ENCODE measurements at places on chromosomes 16 and 17.

DNA sequence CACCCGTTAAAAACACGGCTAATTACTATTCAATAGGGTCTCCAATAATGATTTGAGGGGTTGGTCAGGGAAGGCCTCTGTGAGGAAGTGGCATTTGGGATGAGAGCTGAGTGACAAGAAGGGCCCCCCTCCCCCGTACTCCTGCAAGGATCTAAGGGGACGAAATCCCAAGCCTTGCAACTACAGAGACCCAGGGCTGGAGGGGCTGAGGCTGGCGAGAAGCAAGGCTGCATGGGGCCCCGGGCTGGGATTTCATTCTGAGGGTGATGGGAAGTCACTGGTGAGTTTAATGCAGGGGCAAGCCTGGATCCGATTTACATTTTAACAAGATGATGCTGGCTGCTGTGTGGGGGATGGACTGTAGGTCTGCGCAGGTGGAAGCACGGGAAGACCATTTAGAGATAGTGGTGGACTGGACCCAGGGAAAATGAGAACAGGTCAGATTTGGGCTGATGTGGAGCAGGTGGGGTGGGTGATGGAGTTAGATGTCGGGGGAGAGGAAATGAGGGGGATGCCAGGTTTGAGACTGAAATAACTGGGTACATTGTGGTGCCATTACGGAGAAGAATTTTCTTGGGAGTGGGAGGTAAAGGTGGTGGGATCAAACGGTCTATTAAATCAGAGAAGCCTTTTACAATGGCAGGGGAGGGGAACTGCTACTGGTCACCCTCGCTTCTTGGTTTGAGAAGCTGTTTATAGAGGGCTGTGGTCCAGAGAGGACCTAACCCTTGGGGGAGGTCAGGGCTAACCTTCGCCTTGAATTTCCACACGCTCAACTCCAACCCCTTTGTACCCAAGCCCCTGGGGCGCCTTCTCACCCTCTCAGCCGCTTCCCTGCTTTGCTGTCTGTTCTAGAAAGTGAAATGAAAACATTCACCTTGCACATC lies 932 bp upstream of the MYBBP1A start:
- DNase-seq: no peak

DNA sequence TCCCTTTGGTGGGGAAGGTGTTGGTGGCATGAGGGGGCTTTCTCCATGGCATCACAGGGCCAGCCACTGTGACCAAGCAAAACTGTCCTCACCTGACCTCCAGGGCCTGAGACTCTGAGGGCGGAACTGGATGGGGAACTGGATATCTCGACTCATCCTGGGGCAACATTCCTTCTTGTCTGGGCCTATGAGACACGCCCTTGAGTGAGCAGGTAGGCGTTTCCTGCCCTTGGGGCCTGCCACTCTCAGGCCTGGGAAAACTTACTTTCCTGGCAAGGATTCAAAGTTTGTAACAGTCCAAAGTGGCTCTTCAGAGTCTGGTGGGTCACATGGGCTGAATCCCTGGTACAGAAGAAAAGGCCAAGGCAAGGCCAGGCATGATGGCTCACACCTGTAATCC lies 9.6 kb downstream of the MT1X start:
- DNase-seq: peak; percentile 86

DNA sequence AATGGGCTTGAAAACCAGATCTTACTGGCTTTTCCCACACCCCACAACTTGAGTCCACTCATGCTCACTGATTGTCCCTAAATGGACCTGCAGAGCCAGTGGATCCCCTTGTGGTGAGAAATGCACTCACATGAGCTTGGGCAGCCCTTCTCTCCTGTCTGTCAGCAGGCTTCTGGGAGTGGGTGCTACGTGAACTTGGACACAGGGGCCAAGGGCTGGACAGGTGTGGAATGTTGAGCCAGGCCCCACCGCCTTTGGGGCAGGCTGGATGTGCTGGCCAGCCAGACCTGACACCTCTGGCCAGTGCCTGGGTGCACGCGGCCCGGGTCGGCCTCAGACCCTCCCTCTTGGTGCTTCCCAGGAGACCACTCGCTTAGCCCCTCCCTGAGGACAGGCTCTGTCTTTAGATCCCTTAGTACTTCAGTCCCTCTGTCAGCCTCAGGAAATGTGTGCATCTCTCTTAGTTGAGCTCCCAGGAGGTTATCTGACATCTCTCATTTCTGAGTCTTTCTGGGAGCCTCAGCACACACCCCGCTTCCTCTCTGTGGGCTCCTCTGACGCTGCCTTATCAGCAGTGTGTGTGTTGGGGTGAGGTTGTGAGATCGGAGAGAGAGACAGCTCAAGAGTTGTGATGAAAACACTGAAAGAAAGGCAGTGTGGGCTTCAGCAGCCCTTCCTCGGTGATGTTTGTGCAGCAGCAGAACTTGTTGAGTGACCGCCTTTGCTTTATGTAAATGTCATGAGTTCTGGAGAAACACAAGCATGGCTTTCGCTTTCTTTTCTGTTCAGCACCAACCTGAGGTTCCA lies 117.0 kb downstream of the RAB11FIP4 start:
- DNase-seq: peak; percentile 41

- DNase-seq: peak; percentile 83
Observed at GRCh38 chr17:75845058-75845711, 981 bp upstream of the UNC13D start.

- DNase-seq: peak; percentile 22
Observed at GRCh38 chr17:28896491-28896883, 1.0 kb downstream of the FLOT2 start.

DNA sequence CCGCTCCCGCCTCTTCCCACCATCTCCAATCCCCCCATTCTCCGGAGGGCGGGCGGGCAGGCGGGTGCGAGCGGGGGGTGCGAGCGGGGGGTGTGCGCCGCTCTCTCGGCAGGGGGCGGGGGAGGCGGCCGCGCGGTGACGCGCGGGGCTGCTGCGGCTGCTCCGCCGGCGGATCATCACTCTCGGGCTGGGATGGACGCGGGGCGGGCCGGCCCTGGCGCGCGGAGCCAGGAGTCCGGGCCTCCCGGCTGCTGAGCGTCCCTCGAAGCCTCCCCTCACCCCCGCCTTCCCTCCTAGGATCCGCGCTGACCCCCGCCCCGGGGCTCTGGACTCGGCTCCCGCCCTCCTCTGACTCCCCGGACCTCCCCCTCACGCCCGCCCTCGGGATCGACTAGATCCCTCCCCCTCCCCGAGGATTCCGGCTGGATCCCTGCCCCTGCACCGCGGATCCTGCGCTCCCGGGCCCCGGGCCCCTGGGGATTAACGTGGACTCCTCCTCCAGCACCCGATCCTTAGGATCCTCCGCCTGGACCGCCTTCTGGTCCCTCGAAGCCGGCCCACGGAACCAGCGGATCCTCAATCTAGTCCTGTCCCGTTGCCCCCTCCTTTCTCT lies 946 bp upstream of the TMEM256 start:
- peak; percentile 64 for DNase-seq

- DNase-seq: no peak
Observed at GRCh38 chr16:23428351-23428750, 24.6 kb downstream of the COG7 start.

- DNase-seq: no peak
Observed at GRCh38 chr16:4681471-4682083, 11.8 kb upstream of the NUDT16L1 start.

All from ELR (cell line).